ENCODE measurements at places on chromosomes 7 and 10.

GRCh38 chr7:44375926-44376342 is 50.5 kb upstream of the CAMK2B start:
- DNase-seq: no peak

- DNase-seq: no peak
Measured at GRCh38 chr10:79101560-79102497, 33.1 kb downstream of the ZMIZ1 start.

DNA sequence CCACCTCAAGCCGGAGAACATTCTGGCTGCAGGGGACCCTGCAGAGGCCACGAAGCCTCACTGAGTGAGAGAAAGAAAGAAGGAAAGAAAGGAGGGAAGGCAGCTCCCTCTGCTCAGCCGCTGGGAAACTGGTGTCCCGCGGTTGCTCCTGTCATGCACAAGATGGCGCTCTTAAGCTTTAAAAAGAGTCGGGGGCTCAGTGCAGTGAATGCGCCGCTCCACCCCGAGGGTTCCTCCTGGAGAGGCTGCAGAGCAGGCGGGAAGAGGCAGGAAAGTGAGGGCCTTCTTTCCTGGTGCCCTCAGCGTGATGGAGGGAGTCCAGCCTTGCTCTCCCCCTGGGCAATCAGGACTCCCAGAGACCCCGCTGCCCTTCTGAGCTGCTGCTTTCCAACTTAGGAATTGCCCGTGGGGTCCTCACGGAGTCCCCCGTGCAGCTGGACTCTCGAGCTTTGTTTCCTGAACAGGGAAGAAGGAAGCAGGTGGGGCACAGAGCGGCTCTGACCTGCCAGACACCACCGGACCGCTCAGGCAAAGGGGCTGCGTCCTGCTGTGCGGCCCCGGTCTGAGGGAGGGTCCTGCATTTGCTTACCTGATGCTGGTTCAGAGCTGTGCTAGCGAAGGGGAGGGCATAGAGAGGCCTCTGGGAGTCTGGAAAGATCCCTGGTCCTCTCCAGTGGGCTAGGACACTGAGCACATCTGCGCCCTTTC is 141.9 kb upstream of the MKI67 start:
- DNase-seq: no peak

DNA sequence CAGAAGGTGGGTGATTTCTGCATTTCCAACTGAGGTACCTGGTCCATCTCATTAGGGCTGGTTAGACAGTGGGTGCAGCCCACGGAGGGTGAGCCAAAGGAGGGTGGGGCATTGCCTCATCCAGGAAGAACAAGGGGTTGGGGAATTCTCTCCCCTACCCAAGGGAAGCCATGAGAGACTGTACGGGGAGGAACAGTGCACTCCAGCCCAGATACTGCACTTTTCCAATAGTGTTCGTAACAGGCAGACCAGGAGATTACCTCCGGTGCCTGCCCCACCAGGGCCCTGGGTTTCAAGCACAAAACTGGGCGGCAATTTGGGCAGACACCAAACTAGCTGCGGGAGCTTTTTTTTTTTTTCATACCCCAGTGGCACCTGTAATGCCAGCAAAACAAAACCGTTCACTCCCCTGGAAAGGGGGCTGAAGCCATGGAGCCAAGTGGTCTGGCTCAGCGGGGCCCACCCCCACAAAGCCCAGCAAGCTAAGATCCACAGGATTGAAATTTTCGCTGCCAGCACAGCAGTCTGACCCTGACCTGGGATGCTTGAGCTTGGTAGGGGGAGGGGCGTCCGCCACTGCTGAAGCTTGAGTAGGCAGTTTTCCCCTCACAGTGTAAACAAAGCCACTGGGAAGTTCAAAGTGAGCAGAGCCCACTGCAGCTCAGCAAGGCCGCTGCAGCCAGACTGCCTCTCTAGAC is 31.2 kb downstream of the ARMC10 start:
- DNase-seq: no peak

- no peak for DNase-seq
Measured at GRCh38 chr7:154832557-154833138, 170.3 kb downstream of the PAXIP1 start.

DNA sequence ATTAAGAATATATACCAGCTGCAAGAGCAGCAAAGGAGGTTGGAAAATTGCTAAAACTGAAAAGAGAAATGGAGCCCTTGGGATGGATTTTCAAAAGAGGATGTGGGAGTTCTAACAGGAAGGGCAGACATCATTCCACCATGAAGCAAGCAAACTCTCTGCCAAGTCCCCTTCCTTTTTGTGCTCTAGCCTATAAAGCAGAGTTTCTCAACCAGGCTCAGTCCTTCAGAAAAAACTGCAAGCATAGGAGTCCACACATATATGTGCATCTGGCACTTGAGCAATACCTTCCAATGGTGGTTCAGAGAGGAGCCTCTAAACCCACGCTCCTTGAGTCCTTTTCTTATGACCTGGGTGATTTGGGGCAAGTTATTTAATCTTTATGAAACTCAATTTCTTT is 98.6 kb upstream of the MKX start:
- DNase-seq: no peak

GRCh38 chr7:48781752-48782151 is 142.6 kb upstream of the CDC14C start:
- no peak for DNase-seq

DNA sequence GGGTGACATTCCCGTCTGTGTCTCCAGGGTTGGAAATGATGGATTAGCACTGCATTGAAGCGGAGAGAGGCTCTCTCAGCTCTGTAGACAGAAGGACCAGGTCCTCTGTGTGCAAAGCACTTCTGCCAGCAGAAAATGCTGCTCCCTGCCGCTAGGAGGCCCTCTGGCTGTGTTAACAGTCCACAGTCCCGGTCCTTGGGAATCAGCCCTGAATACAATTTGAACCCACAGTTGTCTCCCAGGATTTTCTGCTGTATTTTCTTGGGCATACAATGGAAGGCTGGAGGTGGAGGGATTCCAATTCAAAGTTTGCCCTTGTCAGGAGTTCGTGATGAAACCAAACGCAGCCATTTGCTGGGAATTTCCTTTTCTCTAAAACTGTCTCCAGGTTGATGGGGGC is 205.2 kb downstream of the GLRX3 start:
- DNase-seq: no peak

DNA sequence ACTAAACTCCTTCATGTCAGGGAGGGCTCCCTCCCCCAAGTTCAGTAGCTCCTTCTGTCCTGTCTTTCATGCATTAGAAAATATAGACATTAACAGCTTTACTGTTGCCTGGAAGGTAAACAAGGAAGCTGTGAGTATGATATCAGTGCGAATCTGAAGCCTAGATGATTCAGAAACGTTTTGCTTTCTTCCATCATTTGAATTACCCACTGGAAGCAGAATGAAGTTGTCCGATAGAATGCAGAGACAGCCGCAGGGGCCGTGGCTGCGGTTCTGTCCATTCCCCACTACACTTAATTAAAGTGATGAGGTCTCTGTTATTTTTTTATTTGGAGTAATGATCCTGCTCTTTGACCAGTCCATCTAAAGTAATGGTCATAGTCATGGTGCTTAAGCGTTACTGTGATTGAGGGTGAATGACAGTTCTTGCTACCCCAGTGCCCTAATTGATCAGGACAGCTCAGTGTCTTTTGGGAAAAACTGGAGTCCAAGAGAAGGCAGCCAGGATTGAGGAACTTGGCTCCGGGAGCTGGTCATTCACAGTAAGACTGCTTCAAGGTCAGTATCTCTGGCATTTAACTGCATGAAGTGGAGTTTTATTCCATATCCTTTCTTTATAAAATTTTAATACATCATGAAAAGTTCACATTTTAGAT is 69.9 kb downstream of the PTPRE start:
- DNase-seq: no peak

GRCh38 chr7:141671705-141672496 is 30.1 kb downstream of the DENND11 start:
- no peak for DNase-seq
